ENCODE measurements at places on chromosomes 2 and 18.

DNA sequence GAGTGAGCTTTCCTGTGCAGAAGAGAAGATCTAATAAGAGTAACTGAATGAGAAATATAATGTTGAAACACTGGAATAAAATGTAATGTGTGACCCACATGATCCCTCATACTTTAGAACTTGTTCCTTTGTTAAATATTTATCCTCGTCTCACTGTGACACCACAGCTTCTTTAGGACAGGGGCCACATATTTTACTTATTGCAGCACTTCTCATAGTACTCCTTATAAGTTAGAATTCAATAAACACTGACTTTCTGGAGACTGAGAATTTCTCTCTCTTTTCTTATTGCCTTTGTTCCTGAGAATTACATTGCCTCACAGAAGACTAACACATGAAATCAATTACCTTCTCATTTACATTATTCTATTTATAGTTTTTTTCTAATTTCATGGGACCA, 1234.6 kb upstream of the CHAC2 start:
- no peak for DNase-seq

GRCh38 chr2:212360068-212360460, 178.5 kb downstream of the ERBB4 start:
- DNase-seq = no peak

DNA sequence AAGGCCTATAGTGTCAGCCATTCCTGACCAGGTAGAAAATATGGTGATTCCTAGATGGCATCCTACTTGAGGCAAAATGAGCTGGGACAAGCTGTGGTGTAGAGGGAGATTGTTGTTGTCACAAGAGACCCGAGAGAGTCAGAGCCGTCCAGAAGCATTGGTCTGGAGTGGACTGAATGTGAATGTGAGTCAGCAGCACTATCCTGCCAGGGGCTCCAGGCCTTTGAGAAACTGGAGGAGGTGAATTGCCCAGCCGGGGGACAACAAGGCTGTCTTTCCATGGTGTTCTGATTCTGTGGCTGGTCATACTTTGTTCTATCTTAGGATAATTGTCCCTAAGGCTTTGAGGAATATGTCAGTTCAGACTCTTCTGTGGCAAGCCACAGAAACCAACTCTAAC, 29.4 kb upstream of the EIF2AK3 start:
- no peak for DNase-seq

GRCh38 chr2:20946468-20946867, 97.4 kb downstream of the APOB start:
- DNase-seq = no peak

DNA sequence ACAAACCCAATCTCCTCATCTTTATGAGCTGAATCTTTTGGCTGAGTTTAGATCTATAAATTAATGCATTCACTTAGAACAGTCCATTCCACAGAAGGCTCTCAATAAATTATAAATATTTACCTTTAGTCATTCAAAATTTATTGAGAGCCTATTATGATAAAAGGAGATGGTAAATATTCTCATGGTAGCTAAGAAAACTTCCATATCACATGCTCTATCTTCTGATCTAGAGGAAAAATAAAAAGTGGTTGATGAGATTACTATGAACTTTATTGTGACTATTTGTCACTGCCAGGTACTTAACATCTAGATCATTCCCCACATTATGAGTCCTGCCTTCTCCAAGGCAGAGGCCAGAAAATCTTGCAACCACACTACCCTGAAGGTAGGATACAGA, 62.4 kb downstream of the L3MBTL4 start:
- DNase-seq = no peak

- DNase-seq = no peak
Measured at GRCh38 chr2:70509565-70509964, 44.1 kb downstream of the TGFA start.

Data from stimulated activated CD8-positive, alpha-beta memory T cell treated with anti-CD3 and anti-CD28 coated beads, Interleukin-7, amount 100 ng/mL, for 1 hour (primary cell).